ENCODE measurements at places on chromosomes 2 and 18.
A peak's percentile ranks its signal among the peaks of the same experiment; 100 is the strongest.

- no peak for DNase-seq
Measured at GRCh38 chr2:197254776-197255530, 55.6 kb downstream of the ANKRD44 start.

DNA sequence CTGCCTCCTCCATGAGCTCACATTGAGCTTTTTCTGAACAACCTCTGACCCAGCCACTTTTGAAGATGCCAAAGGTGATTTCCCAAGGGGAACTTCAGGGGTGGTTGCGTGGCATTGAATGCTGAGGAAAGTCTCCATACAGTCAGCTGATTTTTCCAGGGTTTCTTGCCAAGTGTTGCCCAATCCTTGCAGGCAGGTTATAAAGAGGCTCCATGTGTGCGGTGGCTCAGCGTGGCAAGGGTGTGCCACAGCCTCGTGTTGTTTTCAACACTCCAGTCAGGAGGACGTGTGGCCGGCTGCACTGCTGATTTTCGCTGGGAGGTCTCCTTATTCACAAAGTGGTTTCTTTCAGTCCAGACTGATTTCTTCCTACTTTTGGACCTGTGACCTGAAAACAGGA lies 81.4 kb upstream of the GATA6 start:
- DNase-seq = no peak

DNA sequence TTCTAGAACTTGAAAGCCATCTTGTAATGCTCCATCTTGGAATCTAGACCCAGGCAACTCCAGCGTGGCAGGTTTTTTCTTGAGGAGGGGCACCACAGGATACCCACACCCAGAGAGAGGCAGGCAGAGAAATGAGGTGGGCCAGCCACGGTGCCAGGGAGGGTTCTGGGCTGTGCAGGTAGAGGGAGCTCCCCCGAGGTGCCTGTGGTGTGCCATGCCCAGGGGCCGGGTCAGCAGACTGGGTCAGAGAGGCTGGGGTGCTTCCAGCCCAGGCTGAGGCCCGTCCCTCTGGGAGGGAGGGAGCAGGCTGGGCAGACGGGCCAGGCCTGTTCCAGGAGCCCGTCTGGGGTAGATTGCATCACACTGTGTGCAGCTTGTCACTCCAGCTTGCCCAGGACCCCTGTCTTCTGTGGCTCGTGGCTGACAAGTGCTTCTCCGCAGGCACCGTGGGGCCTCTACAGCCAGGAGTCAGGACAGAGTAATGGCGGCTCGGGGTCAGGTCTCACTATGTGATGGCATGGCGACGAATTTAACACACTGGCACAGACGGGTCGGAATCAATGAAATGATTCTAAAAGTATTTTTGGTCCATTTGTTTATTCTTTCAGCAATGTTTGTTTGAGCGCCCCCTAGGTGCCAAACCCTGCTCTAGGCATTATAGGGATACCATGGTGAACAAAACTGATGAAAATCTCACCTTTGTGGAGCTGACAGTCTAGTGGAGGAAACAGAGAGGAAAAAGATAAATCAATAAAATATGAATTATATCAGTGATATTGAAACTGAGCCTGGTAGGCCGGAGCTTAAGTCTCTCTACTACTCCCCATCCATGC lies 144.0 kb downstream of the ACOXL start:
- no peak for DNase-seq

- DNase-seq = no peak
Measured at GRCh38 chr2:33488715-33489540, 12.5 kb downstream of the RASGRP3 start.

DNA sequence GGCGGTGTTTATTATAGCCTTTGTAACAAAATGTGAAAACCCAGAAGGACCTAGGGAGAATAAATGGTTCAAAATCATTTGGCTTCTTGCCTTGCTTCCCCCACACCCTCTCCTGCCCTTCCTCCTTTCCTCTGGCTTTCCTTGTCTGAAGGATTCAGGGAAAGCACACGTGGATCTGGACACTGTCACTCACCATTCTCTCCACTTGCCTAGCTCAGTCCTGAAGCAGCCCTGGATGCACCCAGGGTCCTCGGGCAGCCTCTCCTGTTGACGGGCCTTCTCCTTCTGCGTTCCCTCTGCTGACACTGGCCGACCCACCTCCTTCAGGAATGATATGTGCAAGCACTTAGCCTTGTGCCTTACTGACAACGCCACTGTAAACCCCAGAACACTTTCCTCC lies 68.4 kb downstream of the FAM210A start:
- no peak for DNase-seq

GRCh38 chr18:60755134-60755533 lies 382.6 kb upstream of the MC4R start:
- DNase-seq = no peak

GRCh38 chr2:128292599-128293425 lies 25.9 kb downstream of the HS6ST1 start:
- no peak for DNase-seq

GRCh38 chr2:226887940-226888339 lies 52.1 kb downstream of the RHBDD1 start:
- DNase-seq = no peak

- peak; percentile 35 for DNase-seq
Measured at GRCh38 chr2:28613633-28614501, 118.0 kb downstream of the PLB1 start.

GRCh38 chr2:224025874-224026273 lies 13.2 kb downstream of the SERPINE2 start:
- peak; percentile 66 for DNase-seq

DNA sequence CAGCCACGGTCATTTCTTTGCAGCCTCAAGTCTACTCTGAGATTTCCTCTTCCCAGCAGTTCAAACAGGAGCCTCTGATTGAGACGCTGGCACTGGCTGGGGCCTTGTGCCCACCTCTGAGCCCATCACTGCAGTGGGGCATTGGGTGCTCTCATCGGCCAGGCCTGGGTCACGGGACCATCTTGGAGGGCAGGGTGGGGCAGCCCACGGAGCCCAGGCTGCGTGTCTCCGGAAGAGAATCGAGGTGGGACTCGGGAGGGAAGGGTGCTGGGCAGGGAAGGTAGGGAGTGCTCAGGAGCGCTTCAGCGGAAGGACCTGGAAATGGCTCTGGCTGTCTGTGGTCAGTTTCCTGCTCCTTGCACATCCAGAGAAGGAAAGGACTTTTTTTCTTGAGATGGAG lies 82.4 kb downstream of the RTP5 start:
- no peak for DNase-seq

DNA sequence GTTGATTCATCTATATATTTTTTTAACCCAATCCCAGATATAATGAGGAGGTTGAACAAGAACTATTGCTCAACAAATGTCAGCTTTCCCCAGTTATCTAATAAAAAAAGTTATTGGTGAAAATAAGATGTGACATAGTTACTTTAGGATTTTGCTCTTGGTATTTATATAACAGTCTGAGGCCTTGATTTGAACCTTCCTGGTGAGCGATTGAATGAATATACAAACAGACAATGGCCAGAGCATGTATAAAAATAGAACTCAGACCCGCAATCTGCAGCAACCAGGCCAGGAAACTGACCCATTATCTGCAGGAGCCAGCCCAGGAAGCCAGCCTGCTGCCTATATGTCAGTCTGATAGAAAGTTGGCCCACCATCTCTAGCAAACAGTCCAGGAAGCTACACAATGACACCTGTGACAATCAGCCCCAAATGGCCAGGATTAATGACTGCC lies 81.6 kb downstream of the HS6ST1 start:
- no peak for DNase-seq

- no peak for DNase-seq
Measured at GRCh38 chr2:240611601-240612210, 13.6 kb upstream of the GPR35 start.

GRCh38 chr2:44954447-44954888 lies 13.0 kb downstream of the SIX3 start:
- DNase-seq = no peak

DNA sequence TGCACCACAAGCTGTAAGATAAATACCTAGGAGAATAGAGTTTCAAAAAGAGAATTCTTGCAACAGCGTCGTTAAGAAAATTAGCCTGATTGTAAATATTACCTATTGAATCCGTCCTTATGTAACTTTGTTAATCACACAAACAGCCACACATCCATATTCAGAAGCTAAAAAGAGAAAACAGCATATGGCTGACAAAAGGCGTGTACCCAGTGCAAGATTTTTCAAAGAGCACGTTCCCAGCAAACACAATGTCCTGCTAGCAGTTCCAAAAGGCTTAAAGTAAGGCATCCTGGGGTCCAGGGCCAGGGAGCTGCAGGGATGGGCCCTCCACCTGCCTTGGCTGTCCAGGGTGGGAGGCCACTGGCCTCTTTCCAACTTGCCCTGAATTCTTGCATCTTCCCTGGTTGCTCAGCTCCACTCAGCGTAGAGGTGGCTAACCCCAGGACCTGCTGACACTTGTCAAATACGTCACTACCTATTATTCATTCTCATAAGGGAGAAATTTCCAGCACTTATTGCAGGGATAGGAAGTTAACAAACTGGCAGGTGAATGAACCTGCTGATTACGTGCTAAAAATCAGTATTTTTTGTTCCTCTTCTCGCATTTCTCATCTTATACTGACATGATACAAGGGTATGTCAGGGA lies 102.1 kb upstream of the NEDD4L start:
- no peak for DNase-seq

DNA sequence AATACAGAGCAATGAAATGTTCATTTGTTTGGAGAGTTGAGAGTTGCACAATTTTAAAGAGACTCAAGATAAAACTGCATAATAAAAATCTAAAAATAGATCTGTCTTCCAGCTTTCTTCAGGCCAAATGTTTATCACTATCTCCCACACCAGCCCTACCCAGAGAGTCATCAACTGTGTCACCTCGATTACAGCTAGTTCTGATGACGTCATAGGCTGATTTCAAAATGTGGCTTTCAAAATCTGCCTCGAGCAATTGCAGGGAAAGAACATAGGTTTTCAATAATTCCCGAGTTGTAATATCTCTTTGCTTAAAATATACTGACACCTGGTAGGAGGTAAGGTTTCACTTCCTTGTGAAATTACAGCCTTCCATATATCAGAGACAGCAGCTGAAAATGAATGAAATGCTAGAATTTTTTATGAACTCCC lies 677.6 kb upstream of the ID2 start:
- no peak for DNase-seq

DNA sequence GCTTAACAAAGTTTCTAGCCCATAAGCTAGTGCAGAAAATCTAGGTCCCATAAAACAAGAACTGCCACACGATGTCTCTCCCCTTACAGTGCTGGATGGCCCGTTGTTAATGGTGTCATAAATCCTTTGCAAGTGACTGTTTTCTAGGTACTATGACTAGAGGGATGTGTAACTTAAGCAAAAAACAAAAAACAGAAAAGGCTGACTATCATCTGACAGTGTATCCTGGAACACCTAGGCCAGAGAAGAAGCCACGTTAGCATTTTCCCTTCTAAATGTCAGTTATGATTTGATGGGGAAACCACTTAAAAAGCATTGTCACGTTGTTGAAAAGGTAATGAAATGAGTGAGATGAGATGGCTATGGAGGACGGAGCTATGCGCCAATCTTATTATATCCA lies 2.4 kb downstream of the CASP8 start:
- no peak for DNase-seq

DNA sequence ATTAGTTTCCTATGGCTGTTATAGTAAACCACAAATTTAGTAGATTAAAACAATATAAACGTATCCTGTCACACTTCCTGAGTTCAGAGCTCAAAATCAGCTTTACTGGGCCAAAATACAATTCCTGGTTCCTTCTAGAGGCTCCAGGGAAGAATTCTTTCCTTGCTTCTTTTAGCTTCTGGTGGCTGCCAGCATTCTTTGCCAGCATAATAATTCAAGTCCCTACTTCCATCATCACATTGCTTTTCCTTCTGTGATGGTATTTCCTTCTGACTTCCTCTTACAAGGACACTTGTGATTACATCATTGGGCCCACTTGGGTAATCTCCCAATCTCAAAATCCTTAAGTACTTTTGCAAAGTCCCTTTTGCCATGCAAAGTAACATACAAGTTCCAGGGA lies 40.6 kb downstream of the MOB4 start:
- no peak for DNase-seq

DNA sequence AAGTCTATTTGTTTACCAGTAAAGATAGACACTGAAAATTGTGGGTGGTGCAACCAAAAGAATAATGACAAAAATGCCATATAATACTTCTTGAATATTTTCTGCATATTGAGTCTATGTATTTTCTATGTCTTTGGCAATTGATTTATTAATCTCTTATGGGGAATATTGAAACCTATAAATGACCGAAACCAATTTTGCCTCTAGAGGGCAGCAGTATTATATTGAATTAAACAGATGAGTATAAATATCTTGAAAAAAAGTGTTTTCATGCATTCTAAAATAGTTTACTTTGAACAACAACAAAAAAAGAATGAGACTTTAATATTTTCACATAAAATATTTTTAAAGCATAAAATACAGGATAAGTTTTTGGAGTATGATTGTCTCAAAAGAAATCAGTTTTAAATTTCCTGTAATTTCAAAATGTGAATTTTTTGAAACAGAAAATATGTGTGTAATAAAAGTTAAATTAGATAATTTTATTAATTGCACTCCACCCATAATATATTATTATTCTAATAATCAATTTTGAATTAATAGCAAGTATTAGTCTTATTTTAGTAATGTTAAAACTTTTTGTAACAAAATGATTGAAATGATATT lies 49.9 kb upstream of the CALCRL start:
- no peak for DNase-seq

GRCh38 chr2:19035238-19035637 lies 323.2 kb downstream of the OSR1 start:
- DNase-seq = no peak

GRCh38 chr2:120473522-120474271 lies 127.8 kb downstream of the INHBB start:
- DNase-seq = no peak

- no peak for DNase-seq
Measured at GRCh38 chr2:187422282-187422681, 25.8 kb downstream of the CALCRL start.

- DNase-seq = no peak
Measured at GRCh38 chr2:37869771-37870170, 55.3 kb upstream of the RMDN2 start.

- DNase-seq = no peak
Measured at GRCh38 chr2:49831698-49832367, 677.5 kb upstream of the FSHR start.

DNA sequence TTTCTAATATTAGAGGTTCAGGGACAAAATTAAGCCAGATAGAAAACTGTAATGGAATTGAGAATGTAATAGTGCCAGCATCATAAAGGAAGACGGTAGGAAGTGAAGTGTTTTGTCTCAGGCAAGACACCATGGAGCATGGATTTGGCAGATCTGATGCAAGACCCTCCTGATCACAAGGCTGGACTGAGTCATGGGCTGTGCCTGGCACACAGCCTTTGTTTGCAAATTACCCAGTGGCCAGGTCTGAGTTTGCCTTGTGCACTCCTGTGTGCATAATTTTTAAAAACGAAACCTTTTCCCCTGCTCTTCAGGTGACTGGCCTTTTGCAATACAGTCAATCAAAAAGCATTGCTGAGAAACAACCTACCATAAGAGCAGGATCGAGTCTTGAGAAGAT lies 2.0 kb upstream of the UPP2 start:
- DNase-seq = no peak

- DNase-seq = no peak
Measured at GRCh38 chr2:190563646-190564045, 29.1 kb upstream of the NEMP2 start.

GRCh38 chr2:207311316-207312005 lies 145.7 kb upstream of the KLF7 start:
- no peak for DNase-seq

GRCh38 chr2:120861576-120862191 lies 126.0 kb downstream of the GLI2 start:
- no peak for DNase-seq
